Hematopoietic multipotent progenitor cell treated with erythropoietin and hydrocortisone succinate and interleukin-3 and kit ligand, for 6 days (in vitro differentiated cells): ENCODE measurements at places on chromosomes 6 and 20.

DNA sequence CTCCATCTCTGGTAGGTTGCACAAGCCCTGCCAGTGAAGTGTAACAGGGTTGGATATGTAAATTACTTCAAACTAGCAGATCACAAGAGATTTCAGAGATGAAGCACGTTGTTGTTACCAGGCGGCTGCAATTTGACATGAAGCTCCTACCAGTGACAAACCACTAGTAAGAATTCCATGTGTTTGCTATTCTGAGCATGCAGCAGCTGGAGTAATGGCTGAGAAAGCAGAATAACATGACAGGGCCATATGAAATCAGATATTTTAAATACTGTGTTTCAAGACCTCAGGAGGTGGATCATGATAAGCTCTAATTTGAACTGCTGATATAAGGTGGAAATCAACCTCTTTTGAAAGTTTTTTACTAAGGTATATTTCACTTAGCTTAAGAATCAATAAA is 11.4 kb downstream of the RIN2 start:
- no peak for DNase-seq

GRCh38 chr6:137011406-137011805 is 33.4 kb downstream of the IL20RA start:
- DNase-seq = no peak

DNA sequence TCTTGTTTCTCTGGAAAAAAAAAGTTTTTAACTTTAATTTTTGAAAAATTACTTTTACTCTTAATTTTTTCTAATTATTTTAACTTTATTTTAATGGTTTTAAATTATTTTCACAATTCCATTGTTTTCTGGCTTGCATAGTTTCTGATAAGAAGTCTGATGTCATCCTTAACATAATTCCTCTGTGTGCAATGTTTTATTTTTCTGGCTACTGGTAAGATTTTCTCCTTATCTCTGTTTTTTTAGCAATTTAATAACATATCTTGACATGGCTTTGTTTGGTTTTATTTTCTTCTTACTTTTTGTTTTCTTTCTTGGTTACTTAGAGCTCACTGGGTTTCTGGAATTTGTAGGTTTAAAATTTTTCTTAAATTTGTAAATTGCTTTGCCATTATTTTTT is 114.8 kb downstream of the TBXT start:
- no peak for DNase-seq

GRCh38 chr6:33140556-33140955 is 51.7 kb downstream of the COL11A2 start:
- no peak for DNase-seq

GRCh38 chr20:47805951-47806350 is 20.7 kb upstream of the SULF2 start:
- DNase-seq = no peak

GRCh38 chr20:52461582-52461981 is 270.0 kb upstream of the ZFP64 start:
- no peak for DNase-seq

- no peak for DNase-seq
Measured at GRCh38 chr20:48180024-48180423, 394.7 kb upstream of the SULF2 start.

DNA sequence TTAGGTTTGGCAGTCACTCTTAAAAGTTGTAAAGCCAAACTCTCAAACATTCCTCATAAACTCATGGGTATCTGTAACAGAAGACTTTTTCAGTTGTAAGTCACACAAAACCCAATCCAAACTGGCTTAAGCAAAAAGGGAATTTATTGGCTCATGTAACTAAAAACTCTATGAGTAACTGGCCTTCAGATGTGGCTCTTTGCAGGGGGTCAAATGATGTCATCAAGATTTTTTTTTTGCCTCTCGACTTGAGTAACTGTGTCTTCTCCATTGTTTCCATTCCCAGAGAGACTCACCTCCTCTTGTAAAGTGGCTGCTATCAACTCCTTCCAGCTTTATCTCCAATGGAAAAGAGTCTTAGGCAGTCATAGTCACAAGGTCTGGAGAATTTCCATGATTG is 645.0 kb downstream of the DHX35 start:
- no peak for DNase-seq

- no peak for DNase-seq
Measured at GRCh38 chr6:20432692-20433091, 31.0 kb downstream of the E2F3 start.

DNA sequence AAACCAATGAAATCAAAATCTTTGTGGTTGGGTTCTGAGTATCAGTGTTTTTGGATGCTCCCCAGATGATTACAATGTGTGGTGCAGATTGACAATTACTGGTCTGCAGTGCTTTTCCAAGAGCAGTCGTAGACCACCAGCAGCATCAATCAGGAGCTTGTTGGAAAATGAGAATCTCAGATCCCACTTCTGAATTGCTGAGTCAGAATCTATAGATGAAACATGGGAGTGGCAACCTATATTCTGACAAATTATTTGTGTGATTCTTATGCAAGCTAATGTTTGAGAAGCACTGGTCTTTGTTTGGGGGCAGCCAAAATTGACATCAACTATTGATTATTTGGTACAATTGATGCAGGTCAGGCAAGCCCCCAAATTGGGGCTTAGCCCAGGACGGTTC is 539.9 kb upstream of the BTBD3 start:
- DNase-seq = no peak

DNA sequence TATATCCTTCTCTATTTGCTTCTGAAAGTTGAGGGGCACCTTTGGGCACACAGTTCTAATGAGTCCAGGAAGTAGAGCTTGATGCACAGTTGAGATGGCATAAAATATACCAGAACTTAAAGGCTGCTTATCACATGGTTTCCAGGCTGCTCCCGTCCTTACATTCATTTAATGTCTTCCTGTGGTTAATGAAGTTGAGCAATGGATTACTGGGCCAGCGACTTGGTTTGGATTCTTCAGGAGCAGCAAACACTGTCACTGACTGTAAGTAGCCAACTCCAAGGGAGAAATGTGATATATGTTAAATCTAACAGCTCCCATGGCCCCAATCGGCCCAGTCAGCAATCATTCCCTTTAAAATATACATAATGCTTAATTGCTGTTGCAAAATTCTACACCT is 9.0 kb upstream of the TSHZ2 start:
- no peak for DNase-seq
